Aortic smooth muscle cell (primary cell): ENCODE measurements at places on chromosomes 7 and 10. TPM values are rescaled to one million over a fixed set of nuclear protein-coding genes. Genes with fewer than 3 reads are reported as not detected.

SP4 gene
- 3.8 and 6.6 TPM in 2 replicates for total RNA-seq

SLC13A1 gene
- not detected in 2 replicates for total RNA-seq

ASAH2B gene
- 2.0 and 2.5 TPM in 2 replicates for total RNA-seq

AKR1C1 gene
- 330 and 378 TPM in 2 replicates for total RNA-seq

ELFN1 gene
- under 0.01 and 0.06 TPM in 2 replicates for total RNA-seq

ACTA2 gene
- 113 and 260 TPM in 2 replicates for total RNA-seq

TRIM73 gene
- total RNA-seq, result 0.13 and 0.31 TPM in 2 replicates

WIPF3 gene
- total RNA-seq, result 0.06 TPM in 1 of 2 replicates, not detected in the other

LIPK gene
- not detected in 2 replicates for total RNA-seq

IFIT1B gene
- total RNA-seq, result 0.06 TPM in 1 of 2 replicates, not detected in the other

CLRN3 gene
- total RNA-seq, result not detected in 2 replicates

SLC13A4 gene
- 1.6 and 2.3 TPM in 2 replicates for total RNA-seq

DGKB gene
- not detected in 2 replicates for total RNA-seq

MEOX2 gene
- 18.0 and 31.4 TPM in 2 replicates for total RNA-seq

TMEM236 gene
- 0.06 TPM in 1 of 2 replicates, not detected in the other for total RNA-seq

ADCY1 gene
- 0.12 and 0.13 TPM in 2 replicates for total RNA-seq

ZNF248 gene
- total RNA-seq, result 6.7 and 8.7 TPM in 2 replicates

AASS gene
- total RNA-seq, result 32.0 and 41.3 TPM in 2 replicates

CCZ1B gene
- 42.0 and 52.0 TPM in 2 replicates for total RNA-seq

ENTPD1 gene
- total RNA-seq, result 0.99 and 1.1 TPM in 2 replicates
